ENCODE measurements at places on chromosomes 6 and 20. TPM values are rescaled to one million over a fixed set of nuclear protein-coding genes. Genes with fewer than 3 reads are reported as not detected.
A peak's percentile ranks its signal among the peaks of the same experiment; 100 is the strongest.

The MDFI gene
- 41.3 TPM for polyA plus RNA-seq

The MAP7 gene
- 0.28 TPM for polyA plus RNA-seq

The HRH3 gene
- polyA plus RNA-seq: 2.9 TPM

The SLC22A1 gene
- 0.85 TPM for polyA plus RNA-seq

The BANF2 gene
- polyA plus RNA-seq: not detected

The KCNQ2 gene
- 3.5 TPM for polyA plus RNA-seq

DNA sequence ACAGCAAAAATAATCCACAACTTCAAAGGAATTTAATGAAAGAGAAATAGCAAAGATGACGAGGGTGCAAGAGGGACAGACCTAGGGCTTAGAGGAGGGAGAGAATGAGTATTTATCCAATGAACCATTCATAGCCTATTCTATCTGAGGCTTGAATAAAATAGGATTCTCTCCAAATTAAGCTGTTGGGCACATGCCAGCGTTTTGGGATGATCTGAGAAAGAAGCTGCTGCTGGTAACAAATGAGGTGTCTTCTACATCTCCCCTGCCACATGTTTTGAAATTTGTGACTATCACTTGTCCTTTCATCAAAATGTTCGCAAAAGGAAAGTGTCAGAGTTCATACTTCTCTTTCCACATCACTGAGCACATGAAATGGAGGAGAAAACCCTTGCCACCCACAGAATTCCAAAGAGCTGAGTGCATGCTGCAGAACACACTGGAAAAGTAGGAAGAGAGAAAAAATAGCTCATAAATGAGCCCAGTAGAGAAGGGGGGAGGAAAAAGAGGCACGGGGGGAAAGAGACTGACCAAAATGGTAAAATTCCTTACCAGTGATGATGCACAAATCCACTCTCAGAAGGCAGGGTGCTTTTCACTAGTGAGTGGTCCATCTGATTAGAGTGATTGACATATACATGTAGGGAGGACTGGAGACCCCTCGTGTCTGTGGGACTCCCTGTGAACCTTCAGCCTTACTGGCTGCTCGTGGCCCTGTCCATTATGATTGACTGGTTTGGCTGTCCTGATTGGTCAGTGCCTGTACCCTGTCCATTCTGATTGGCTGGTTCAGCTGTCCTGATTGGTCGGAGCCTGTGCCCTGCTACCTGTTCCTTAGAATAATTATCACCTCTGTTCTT, 180.5 kb downstream of the OGFRL1 start:
- no peak for DNase-seq

- DNase-seq: no peak
Measured at GRCh38 chr20:44496976-44497375, 21.3 kb downstream of the TTPAL start.

GRCh38 chr6:162690158-162690557, 37.4 kb downstream of the PRKN start:
- DNase-seq: no peak

DNA sequence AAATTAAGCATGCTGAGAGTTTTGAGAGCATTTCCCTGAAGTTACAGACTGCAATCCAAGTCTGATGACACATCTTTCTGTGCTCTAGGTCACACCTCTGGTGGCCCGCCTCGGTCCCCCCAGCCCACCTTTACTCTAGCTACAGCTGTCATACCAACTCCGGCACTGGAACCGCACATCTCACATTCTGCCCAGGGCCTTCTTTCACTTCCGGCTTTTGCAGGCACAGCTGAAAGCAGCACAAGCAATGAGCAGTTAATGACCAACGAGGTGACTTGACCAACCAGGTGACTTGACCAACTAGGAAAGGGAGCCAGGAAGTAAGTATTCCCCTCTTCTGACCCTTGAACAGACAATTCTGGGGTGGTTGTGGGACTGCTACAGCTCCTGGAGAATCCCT, 88.6 kb upstream of the MOCS1 start:
- no peak for DNase-seq

GRCh38 chr6:54267798-54268197, 40.4 kb upstream of the TINAG start:
- DNase-seq: no peak

DNA sequence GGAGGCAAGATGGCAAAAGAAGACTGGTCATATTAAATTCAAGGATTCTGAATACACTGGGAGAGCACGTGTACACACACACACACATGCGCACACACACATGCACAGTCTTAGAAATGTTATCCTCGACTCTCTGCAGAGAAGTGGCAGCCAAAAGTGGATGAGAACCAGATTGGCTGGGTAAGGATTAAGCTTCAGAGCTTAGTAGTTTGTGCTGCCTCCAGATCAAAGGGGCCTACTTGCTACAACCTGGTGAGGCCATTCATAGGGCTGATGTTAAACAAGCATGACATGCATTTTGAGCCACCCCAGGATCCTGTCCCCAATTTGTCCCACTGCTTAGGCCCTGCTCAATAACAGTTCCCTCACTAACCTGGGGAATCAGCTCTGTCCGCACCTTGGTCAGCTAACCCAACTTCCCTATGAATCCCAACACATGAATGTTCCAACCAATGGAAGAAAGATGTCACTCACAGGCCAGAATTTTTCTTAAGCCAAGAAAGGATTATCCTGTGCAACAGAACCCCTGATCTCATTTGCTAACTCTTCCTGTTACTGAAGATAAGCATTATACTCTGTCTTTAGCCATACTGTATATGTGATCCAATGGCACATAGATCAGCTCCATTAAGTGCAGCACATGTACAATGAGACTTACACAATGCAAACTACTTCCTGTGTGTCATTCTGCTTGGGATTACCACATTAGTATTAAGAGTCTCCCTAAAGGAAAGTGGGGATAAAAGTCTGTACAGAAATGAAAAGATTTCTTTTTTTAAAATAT, 31.0 kb downstream of the TOMM6 start:
- DNase-seq: no peak

- DNase-seq: no peak
Measured at GRCh38 chr20:50141018-50141675, 12.4 kb downstream of the PEDS1 start.

DNA sequence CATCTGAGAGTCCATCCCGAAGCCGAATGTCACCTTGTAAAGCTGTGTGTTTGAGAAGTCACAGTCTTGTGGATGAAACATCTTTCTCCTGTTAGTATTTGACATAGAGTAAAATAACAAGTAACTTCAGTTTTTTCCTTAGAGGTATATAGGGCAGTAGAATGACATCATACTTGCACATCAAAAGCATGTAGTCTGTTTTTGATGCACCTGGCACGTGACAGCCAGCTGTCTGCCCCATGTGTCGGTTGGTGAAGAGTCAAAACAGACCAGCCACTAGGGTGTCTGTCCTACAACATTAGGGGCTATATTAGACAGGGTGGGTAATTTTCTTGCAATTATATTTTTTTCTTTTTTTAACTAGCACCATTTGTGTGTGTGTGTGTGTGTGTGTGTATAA, 70.2 kb downstream of the SNX9 start:
- DNase-seq: no peak

DNA sequence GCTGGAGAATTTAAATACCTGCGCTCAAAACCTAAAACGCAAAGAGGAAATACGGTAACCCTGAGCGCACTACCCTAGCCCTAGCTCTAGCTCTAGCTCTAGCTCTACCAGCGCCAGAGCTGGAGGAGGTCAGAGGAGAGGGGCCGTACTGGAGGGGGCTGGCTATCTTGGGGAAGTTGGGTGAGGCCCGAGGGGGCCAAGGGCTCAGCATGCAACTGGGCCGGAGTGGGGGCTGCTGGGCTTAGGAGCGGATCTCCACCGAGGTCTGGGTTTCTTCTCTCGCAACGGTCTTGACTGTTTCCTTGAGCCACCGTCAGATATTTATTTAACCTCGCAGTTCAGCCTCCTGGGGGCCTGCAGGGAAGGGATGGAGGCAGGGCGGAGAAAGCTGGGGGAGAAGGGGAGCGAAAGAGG, 91.0 kb downstream of the NCR2 start:
- DNase-seq: no peak

GRCh38 chr6:15573384-15573783, 89.4 kb downstream of the DTNBP1 start:
- no peak for DNase-seq

DNA sequence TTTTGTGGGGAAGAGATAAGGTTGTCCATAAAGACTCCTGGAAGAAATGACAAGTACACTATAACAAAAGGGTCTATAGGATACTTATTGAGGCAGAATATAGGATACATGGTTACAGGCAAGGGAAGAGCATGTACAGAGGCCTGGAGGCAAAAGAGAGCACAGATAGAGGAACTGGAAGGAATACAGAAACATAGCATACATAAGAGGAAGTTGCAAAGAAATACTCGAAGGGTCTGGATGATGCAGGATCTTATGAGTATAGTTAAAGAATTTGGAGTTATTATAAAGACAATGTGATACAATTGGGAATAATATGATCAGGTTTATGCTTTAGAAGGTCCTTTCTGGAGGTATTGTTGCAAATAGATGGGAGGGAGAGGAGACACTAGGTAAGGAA, 592.7 kb upstream of the POU3F2 start:
- DNase-seq: no peak

GRCh38 chr20:3045816-3046676, at the start of gene MRPS26:
MRPS26 (plus strand) TSS chr20:3046052; CDS start chr20:3046069, 17 bp downstream.
- DNase-seq: peak; percentile 63

- DNase-seq: no peak
Measured at GRCh38 chr20:35901678-35902544, 52.4 kb downstream of the SCAND1 start.

GRCh38 chr6:43011207-43011606, 2.5 kb downstream of the MEA1 start:
- DNase-seq: no peak

DNA sequence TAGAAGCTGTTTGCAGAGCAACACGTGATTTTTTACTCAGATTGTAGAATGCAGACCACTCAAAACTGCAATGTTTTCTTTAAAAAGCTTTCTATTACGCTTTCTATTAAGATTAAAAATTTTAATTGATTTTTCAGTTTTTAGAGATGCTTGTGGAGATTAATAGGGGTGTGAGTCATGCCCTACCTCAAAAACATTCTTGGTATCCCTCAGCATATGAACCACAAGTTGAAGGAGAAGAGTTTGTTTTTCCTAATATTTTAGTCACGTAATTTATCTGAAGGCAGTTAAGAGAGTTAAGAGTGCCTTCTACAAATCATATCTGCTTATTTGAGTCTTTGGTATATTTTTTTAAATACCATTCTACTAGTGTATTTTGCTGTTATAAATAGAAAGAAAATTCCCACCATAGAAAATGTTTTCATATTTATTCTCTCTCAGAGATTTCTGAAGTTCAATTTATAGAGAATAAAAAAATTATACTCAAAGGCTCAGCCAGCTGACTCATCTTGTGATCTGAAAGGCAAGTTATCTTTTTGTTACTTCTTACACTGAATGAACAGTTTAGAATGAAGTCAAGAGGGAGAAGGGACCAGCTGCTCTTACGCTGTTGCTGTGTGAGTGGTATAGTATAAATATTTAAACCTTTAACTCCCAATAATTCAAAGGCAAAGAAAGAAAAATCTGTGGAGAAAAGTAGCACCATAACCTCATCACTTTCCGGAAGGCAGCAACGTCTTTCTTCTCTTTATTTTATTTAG, 7.6 kb downstream of the RIPOR2 start:
- no peak for DNase-seq

GRCh38 chr6:66496659-66497058, 789.6 kb upstream of the EYS start:
- DNase-seq: no peak

GRCh38 chr6:16418151-16418550, 179.8 kb downstream of the GMPR start:
- no peak for DNase-seq

DNA sequence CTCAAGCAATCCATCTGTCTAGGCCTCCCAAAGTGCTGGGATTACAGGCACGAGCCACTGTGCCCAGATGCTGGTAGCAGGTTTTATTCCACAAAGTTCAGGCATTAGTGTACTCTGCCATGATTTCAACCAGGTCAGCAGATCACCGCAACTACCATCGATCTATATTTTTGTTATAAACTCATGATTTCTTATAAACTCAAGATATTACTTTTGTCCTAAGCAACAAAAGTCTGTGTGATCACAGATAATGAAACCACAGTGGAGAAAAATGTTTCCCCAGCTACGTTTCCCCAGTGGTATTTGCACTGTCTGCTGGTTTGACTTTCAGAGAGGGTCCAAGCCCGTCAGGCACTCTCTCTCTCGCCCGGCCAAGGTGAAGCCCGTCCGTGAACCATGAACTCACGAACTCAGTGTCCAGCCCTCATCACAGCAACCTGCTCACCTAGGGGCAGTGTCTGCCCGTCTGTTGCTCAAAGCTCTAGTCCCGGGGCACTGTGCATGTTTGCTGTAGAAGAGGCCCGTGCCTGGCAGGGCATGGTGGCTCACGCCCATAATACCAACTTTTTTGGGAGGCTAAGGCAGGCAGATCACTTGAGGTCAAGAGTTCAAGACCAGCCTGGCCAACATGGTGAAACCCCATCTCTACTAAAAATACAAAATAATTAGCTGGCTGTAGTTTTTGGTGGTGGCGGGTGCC, 7.0 kb downstream of the SLC4A11 start:
- DNase-seq: no peak

Measured in forelimb muscle (tissue), 1 donor.